Stimulated activated CD8-positive, alpha-beta memory T cell treated with anti-CD3 and anti-CD28 coated beads, Interleukin-7, amount 100 ng/mL, for 1 hour (primary cell): ENCODE measurements at places on chromosomes 3 and 15.

DNA sequence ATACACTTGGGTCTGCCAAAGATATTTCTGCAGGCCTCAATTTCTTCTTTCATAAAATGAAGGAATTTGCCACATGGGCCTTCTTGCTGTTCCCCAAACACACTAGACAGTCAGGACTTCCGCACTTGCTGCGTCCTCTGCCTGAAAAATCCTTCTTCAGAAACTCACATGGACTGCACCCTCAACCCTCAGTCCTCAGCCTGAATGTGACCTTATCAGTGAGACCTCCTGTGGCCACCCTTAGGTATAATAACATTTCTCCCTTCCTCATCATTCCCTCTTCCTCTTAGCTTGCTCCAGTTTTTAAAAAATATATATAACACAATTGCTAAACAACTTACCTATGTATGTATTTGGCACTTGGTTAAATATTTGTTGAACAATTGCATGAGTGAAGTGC is 257.5 kb downstream of the MFSD1 start:
- DNase-seq: no peak

GRCh38 chr3:171876680-171877147 is 33.6 kb downstream of the TMEM212 start:
- DNase-seq: no peak

GRCh38 chr15:36313021-36313420 is 266.4 kb upstream of the CDIN1 start:
- DNase-seq: no peak

DNA sequence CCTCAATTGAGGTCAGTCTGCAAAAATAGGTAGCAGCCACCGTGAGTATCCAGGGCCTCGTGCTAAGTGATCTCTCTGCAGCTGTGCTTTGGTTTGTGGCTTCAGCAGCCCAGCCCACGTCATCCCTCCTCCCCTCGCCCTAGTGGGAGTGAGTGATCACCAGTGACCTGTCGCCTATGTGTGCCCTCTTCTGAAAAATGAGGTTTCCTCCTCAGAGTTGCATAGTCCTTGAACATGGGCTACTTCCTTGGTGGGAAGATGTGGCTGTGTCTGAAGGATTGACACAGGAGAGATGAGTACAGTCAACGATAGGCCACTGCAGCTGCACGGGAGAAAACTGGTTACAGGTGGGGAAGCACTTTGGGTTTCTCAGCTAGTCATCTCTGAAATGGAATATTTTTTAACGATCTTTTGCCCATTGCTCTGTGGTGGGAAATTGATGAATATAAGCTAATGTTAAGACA is 144.8 kb upstream of the BHLHE40 start:
- peak; percentile 46 for DNase-seq

GRCh38 chr3:195001961-195002861 is 268.7 kb downstream of the XXYLT1 start:
- DNase-seq: no peak

DNA sequence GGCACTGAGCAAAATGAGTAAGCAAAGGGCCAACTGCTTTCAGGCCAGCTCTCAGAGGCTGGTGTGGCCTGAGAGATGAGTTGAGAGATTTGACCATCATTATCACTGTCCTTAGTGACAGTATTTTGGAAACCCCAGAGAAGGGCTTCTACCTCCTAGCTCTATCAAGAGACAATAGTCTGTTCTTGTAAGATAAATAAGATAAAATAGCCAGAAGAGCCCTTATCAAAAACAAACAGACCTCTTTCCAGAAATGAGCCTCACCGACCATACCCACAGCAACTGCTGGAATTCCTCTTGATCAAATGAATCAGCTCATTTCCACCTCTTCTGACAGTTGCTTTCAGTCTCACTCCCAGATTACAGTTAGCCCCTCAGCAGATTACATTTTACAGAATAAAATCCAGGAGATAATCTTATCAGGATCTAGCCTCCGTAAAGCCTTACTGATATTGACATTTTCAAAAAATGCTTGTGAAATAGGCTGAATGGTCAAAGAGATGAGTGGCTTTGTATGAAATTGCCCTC is 4.5 kb downstream of the HDC start:
- DNase-seq: no peak

DNA sequence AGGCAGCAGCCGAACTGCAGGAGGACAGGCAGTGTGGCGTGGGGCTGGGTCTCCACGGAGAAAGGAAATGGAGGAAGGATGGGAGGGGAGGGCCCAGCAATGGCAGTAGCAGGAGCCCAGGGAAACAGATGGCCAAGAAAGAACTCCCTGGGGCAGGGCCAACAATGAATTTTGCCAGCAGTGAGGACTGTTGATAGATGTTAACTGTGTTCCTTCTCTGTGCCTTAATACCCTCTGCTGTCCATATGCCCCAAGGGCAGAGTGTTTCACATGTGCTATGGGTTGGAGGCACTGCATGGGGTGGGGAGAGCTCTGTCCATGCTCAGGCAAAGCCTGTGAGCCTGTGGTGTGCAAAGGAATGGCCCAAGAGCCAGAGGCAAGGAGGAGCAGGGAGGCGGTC is 70.8 kb upstream of the POMGNT2 start:
- no peak for DNase-seq

DNA sequence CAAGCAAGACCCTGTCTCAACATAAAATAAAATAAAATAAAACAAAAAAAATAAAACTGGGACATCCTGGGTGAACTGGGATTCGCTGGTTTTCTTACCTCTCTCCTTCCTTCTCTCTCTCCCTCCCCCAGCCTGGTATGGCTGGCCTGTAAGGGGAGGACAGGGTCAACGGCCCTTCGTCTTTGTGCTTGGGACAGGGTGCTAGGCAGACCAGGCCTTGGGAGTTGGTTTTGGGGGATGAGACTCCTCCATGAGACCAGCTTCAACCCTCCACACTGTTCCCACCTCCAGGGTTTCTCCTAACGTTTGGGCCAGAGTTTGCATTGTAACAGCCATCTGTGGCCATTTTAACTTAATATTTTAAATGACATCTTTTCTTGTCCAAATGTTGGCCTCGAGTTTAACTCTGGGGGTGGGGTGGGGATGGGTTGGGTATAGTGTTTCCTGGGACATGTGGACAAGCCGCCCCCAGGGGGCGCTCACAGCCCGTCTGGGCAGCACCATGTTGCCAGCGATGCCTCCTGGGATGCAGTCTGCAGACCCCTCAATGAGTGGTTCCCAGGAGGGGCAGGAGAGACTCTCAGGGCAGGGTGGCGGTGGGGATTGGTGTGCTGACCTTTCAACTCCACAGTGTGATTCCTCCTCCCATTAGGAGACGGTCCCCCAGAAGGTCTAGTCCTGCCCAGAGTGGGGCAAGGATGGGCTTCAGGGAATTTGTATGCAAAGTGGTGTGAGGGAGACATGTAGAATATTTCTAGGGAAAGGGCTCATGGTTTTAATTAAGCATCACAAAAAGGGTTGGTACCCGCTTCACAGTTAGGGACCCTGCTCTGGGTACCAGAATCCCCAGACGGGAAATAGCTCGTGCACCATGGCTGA is 37.7 kb upstream of the LCTL start:
- peak; percentile 16 for DNase-seq

GRCh38 chr15:77599357-77599756 is 33.4 kb downstream of the LINGO1 start:
- no peak for DNase-seq

GRCh38 chr3:46857485-46858341 is 5.5 kb downstream of the MYL3 start:
- DNase-seq: no peak

GRCh38 chr15:35854316-35854715 is 308.4 kb upstream of the DPH6 start:
- no peak for DNase-seq

DNA sequence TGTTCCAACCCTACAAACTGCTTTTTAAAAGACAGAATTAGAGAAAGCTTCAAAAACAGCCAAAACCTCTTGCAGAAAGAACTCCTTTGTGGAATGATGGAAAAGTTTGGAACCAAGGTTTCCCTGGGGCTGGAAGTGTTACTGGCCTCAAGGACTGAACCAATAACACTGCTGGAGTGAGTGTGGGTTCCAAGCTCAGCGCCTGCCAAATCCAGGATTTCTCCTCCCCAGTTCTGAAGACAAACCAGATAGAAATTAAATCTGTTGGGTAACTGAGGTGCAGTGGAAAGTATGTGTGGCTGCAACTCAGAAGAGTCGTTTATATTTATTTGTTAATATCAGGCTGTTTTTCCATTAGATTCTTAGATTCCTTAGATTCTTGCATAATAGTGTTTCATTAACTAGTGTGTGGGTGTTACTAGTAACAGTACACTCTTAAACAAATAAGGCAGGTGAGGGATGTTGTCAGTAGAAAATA is 66.5 kb upstream of the FNDC3B start:
- no peak for DNase-seq

GRCh38 chr15:94778840-94779239 is 547.5 kb downstream of the MCTP2 start:
- no peak for DNase-seq

DNA sequence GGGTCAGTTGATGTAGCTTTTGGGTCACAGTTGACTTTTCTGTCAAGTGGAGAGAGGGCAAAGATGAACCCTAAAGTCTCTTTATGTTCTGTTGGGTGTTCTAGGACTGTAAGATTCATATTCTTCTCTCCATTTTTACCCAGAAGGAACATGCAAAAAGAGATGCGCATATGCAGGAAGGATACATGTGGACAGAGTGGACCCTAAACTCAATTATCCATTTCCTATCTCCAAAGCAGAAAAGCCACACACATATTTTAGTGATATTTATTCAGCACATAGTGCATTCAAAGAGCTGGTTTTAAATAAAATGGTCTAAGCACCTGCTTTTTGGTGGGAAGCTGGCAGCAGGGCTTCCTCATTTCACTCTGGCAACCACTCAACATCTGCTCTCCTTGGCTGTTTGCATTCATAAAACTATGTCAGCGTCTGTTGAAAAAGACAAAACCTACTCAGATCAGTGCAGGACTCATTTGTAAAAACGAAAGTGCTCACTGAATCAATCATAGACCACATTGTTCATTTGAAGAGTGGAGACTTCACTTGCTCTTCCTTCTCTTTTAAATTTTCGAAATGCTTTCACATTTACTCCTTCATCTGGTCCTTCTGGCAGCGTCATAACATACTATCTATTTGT is 96.6 kb downstream of the SEMA6D start:
- DNase-seq: no peak

DNA sequence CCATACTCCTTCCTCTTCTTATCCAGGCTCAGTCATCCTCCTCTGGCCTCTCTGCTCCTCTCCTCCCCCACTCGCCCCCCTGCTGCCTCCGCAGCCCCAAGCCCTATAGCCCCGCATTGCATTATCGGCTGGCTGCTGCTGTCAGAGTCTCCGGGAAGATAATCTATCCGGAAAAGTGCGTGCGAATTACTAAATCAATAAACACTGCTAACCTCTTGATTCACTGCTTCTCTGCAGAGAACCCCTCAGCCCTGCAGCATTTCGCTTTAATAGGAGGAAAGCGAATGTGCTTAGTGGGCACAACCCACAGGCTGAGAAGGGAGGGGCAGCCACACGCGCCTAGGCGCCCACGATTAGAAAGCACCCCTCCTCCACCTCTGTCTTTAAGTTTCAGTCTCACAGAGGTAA is 167.6 kb downstream of the ABHD5 start:
- no peak for DNase-seq

- DNase-seq: no peak
These were observed 28.8 kb downstream of the LRRFIP2 start for GRCh38 chr3:37145611-37146010.

DNA sequence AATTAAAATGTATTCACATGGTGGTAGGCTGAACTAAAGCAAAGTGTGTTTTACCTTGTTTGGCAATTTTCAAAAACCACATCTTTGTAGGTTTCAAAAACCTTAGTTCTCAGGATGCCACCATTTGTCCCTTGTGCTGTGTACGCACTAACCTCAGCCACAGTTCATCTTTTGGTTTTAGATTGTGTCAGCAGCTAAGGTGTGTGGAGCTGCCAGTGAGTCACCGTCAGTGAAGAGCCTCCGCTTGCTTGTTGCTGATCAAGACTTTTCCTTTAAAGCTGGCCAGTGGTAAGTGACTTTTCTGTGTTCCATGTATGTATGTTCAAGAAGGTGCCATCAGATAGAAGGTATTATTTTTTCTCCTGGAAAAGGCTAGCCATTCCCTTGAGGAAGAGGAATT is 21.1 kb downstream of the OXNAD1 start:
- DNase-seq: peak; percentile 36

DNA sequence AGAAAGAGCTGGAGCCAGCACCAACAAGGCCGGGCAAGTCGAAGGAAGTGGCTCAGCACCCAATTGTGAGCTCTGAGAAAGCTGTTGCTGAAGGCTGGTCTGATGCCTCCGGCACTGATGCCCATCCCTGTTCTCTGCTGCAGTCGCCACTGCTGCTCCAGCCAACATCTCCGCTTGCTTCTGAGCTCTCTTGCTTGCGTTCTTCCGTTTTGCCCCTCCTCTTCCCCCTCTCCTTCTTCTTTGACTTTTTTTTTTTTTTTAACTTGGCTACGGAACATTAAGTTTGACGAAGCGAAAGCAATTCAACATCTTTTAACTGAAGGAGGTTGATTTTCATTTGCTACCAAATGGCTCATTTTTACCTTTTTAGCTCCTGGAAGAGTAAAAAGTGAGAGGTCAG is 442.9 kb downstream of the MCTP2 start:
- no peak for DNase-seq

DNA sequence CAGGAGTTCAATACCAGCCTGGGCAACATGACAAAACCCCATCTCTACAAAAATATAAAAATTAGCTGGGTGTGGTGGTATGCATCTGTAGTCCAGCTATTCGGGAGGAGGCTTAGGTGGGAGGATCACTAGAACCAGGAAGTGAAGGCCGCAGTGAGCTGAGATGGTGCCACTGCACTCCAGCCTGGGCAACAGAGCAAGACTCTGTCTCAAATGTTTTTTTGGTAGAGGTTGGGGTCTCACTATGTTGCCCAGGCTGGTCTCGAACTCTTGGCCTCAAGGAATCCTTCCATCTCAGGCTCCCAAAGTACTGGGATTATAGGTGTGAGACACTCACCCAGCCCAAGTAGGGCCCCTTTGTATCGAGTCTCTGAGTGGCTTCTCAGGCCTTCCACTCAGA is 1.9 kb upstream of the IFRD2 start:
- DNase-seq: no peak

- no peak for DNase-seq
These were observed 25.1 kb downstream of the MCTP2 start for GRCh38 chr15:94256511-94256910.

- DNase-seq: no peak
These were observed 646.6 kb downstream of the NTRK3 start for GRCh38 chr15:87609894-87610293.

GRCh38 chr3:132164469-132165092 is 129.8 kb upstream of the CPNE4 start:
- no peak for DNase-seq

- peak; percentile 89 for DNase-seq
These were observed at the start of gene XRN1 for GRCh38 chr3:142447852-142448823. Gene XRN1 (minus strand): TSS chr3:142448037. CDS start chr3:142447944, 93 bp downstream.

GRCh38 chr3:116264546-116265319 is 180.6 kb downstream of the LSAMP start:
- DNase-seq: no peak
